ENCODE measurements at places on chromosomes 7 and 10.

- peaks cover 32% of the 10 kb centered on the region for H3K4me1 ChIP-seq
- H3K4me3 ChIP-seq: no peak overlapping the region
- no peak for DNase-seq
- H3K27me3 ChIP-seq: peaks cover 50% of the 10 kb centered on the region
- H3K27ac ChIP-seq: no peak overlapping the region
These were observed 2.7 kb upstream of the IGFBP3 start for GRCh38 chr7:45923818-45924217.

GRCh38 chr10:121168545-121169216 is 317.5 kb downstream of the WDR11 start:
- DNase-seq: no peak
- H3K27ac ChIP-seq: no peak overlapping the region
- H3K27me3 ChIP-seq: no peaks in the 10 kb centered on the region
- H3K4me3 ChIP-seq: no peak overlapping the region

DNA sequence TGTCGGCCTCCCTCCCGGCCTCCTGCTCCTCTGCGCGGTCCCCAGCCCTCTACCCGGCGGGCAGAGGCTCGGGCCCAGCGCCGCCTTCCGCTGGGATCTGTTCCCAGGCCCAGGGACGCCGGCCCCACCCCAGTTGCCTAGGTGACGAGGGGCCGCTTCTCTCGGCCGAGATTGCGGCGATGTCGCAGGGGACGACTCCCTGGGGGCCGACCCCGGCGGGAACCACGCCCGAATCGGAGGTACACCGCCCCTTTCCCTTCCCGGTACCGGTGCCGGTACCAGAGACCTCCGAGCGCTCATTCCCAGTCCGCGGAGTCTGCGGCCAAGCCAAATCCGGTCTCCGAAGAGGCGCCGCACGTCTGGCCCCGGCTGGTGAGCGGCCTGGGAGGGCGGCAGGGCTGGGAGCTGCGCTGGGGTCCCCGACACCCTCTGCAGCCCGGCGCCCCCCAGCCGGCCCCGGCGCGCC is at the start of gene CABCOCO1:
TSS of gene CABCOCO1 (plus strand) at position 136 of the 466 bp plus-strand sequence. CDS start at position 180, 44 bp downstream.
- H3K4me1 ChIP-seq: no peaks in the 10 kb centered on the region
- H3K27me3 ChIP-seq: peaks cover 22% of the 10 kb centered on the region
- no peak within 1 kb of the TSS for H3K4me3 ChIP-seq
- DNase-seq: no peak

DNA sequence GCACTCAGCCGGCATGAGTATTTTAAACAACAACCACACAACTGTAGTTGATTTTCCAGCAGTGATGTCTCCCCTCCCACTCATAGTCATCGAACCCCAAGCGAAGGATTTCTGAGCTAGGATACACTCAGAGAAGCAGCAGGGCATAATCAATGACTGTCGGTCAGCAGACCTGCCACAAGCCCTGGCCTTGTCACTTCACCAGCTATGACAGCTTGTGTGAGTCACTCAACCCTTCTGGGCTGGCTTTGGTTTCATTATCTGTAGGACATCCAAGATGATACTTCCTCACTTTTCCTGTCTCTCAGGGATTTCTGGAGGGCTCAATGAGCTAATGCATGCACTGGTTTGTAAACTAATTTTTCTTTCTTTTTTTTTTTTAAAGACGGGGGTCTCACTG is 22.0 kb upstream of the UBE3C start:
- H3K27me3 ChIP-seq: peaks cover 4% of the 10 kb centered on the region
- no peak overlapping the region for H3K27ac ChIP-seq
- no peak overlapping the region for H3K4me3 ChIP-seq
- DNase-seq: no peak
- no peaks in the 10 kb centered on the region for H3K36me3 ChIP-seq

DNA sequence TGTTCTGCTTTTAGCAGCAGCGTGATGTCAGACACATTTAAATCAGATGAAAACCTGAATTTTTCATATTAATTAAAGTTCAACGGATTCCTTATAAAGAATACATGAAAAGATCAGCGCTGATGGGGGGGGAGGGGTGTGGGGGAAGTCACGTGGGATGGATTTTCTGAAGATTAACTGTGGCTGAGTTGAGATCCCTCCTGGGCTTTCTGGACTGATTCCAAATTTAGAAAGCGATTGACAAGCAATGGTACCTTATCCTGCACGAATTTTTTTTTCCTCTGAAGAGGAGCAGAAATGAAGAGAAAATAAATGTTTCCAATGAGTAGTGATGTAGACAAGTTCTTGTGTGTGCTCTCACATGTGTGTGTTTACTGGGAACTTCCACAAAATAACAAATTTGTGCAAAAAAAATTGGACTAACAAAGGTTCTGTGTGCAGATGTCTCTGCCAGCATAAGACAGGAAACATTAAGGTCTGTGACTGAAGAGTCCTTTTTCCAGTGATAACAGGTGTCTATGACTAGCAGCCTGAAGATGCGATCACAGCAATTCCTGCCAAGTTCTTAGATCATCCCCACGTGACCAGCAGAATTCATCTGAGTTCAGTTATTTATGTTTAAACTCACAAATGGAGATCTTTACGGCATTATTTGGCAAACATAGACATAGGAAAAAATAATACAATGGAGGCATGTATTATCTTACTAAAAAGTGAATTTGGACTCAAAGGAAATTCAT is 585.2 kb upstream of the CELF2 start:
- H3K27me3 ChIP-seq: no peaks in the 10 kb centered on the region
- no peaks in the 10 kb centered on the region for H3K4me1 ChIP-seq
- no peak overlapping the region for H3K27ac ChIP-seq
- no peak for DNase-seq

- no peaks in the 10 kb centered on the region for H3K36me3 ChIP-seq
- no peak overlapping the region for H3K27ac ChIP-seq
- peak overlapping the region; percentile 70 for H3K4me3 ChIP-seq
- H3K27me3 ChIP-seq: peaks cover 43% of the 10 kb centered on the region
- DNase-seq: peak; percentile 27
These were observed 973 bp downstream of the SDK1 start for GRCh38 chr7:3301831-3302618.

- H3K4me3 ChIP-seq: no peak overlapping the region
- H3K4me1 ChIP-seq: peaks cover 5% of the 10 kb centered on the region
- H3K27ac ChIP-seq: no peak overlapping the region
- no peaks in the 10 kb centered on the region for H3K36me3 ChIP-seq
- no peak for DNase-seq
These were observed 107.5 kb downstream of the MTPAP start for GRCh38 chr10:30241422-30242110.

DNA sequence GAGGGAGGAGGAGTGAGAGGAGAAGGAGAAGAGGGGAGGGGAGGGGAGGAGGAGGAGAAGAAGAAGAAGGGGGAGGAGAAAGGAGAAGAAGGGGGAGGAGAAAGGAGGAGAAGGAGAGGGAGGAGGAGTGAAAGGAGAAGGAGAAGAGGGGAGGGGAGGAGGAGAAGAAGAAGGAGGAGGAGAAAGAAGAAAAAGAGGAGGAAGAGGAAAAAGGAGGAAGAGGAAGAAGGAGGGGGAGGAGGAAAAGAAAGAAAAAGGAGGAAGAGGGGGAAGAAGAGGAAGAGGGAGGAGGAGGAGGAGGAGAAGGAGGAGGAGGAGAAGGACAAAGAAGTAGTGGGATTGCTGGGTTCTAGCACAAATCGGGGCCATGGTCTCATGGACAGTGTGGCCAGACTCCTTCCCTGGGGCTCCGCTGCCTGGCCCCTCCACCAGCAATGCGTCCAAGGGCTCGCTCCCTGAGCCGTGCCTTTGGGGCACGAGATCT is 4.2 kb upstream of the MAFK start:
- H3K27me3 ChIP-seq: peaks cover 15% of the 10 kb centered on the region
- DNase-seq: no peak

- H3K36me3 ChIP-seq: no peaks in the 10 kb centered on the region
- no peak overlapping the region for H3K27ac ChIP-seq
- H3K4me1 ChIP-seq: no peaks in the 10 kb centered on the region
These were observed 15.7 kb downstream of the PPP1R3C start for GRCh38 chr10:91617072-91617609.

DNA sequence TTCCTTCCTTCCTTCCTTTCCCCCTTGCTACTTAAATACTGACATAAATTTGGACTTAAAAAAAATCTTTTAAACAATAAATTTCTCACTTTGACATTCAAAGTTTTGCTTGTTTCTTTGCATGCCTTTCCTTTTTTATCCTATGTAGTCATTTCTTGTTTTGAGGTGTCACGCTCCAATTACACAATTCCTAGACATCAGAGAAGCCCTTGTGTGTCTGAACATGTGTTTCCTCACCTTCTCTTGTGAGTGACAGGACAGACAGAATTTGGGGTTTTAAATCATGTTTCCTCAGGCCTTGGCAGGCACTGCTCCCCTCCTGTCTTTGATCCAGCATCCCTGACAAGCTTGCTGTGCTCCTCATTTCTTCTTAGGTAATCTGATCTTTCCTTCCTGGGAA is 91.3 kb downstream of the CYTH3 start:
- H3K4me1 ChIP-seq: no peaks in the 10 kb centered on the region
- H3K27me3 ChIP-seq: no peaks in the 10 kb centered on the region
- no peak overlapping the region for H3K27ac ChIP-seq
- H3K36me3 ChIP-seq: no peaks in the 10 kb centered on the region
- no peak for DNase-seq
- no peak overlapping the region for H3K4me3 ChIP-seq

GRCh38 chr7:88665892-88666514 is 93.5 kb upstream of the ZNF804B start:
- H3K27me3 ChIP-seq: no peaks in the 10 kb centered on the region
- no peaks in the 10 kb centered on the region for H3K36me3 ChIP-seq
- no peak for DNase-seq
- H3K27ac ChIP-seq: no peak overlapping the region

- H3K4me1 ChIP-seq: no peaks in the 10 kb centered on the region
- no peak for DNase-seq
These were observed 74.5 kb downstream of the DGKB start for GRCh38 chr7:14828053-14828452.

DNA sequence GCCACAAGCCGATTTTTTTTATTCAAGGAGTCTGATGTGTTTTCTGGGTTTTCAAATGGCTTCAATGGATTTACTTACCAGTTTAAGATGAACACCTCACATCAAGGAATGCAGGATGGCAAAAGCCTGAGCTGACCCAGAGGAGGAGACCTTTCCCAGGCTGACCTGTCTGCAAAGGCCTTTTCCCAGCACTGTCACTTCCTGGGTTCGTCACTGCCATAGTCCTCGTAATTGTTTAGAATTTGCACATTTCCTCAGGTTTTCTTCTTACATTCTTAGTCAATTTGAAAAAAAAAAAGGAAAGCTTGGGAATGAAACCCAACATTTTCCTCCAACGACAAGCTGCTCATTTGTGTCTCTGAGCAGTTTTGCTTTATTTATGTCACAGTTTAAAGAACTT is 42.0 kb downstream of the PTER start:
- no peak overlapping the region for H3K27ac ChIP-seq
- no peak overlapping the region for H3K4me3 ChIP-seq
- no peak for DNase-seq
- H3K4me1 ChIP-seq: no peaks in the 10 kb centered on the region
- H3K27me3 ChIP-seq: no peaks in the 10 kb centered on the region

- peaks cover 22% of the 10 kb centered on the region for H3K27me3 ChIP-seq
- H3K4me3 ChIP-seq: no peak overlapping the region
- no peaks in the 10 kb centered on the region for H3K4me1 ChIP-seq
- no peaks in the 10 kb centered on the region for H3K36me3 ChIP-seq
- no peak overlapping the region for H3K27ac ChIP-seq
These were observed 37.3 kb downstream of the PAX2 start for GRCh38 chr10:100782461-100783244.

DNA sequence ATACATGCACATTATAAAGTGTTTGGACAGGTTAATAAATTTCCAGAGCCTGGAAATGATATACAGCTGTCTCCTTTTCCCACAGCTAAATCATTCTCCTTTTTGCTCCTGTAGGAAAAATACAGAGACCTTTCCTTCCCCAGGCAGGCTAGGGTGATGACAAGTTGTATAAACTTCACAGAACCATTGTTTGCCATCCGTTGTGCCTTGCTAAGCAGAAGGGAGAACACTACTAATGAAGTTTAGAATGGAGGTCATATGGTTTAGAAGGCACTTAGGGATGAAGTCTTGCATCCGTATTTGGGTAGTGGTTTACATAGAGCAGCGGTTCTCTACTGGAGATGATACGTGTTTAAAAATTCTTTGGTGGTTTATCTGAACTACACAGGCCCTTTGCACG is 46.0 kb downstream of the NAMPT start:
- no peaks in the 10 kb centered on the region for H3K4me1 ChIP-seq
- no peak for DNase-seq
- H3K27me3 ChIP-seq: peaks cover 10% of the 10 kb centered on the region
- H3K36me3 ChIP-seq: no peaks in the 10 kb centered on the region
- no peak overlapping the region for H3K4me3 ChIP-seq
- no peak overlapping the region for H3K27ac ChIP-seq

GRCh38 chr7:116670409-116671015 is 1.5 kb upstream of the MET start:
- no peaks in the 10 kb centered on the region for H3K36me3 ChIP-seq
- H3K4me1 ChIP-seq: peaks cover 7% of the 10 kb centered on the region
- DNase-seq: no peak
- H3K4me3 ChIP-seq: no peak overlapping the region
- no peak overlapping the region for H3K27ac ChIP-seq

GRCh38 chr10:107433605-107434004 is 269.1 kb upstream of the SORCS1 start:
- no peak overlapping the region for H3K27ac ChIP-seq
- H3K4me3 ChIP-seq: no peak overlapping the region
- no peaks in the 10 kb centered on the region for H3K36me3 ChIP-seq
- no peaks in the 10 kb centered on the region for H3K4me1 ChIP-seq

GRCh38 chr10:8163824-8164223 is 109.3 kb downstream of the GATA3 start:
- no peak overlapping the region for H3K27ac ChIP-seq
- H3K36me3 ChIP-seq: peaks cover 11% of the 10 kb centered on the region
- H3K4me3 ChIP-seq: no peak overlapping the region
